ENCODE measurements at places on chromosomes 7 and 10. TPM values are rescaled to one million over a fixed set of nuclear protein-coding genes. Genes with fewer than 3 reads are reported as not detected.

DNA sequence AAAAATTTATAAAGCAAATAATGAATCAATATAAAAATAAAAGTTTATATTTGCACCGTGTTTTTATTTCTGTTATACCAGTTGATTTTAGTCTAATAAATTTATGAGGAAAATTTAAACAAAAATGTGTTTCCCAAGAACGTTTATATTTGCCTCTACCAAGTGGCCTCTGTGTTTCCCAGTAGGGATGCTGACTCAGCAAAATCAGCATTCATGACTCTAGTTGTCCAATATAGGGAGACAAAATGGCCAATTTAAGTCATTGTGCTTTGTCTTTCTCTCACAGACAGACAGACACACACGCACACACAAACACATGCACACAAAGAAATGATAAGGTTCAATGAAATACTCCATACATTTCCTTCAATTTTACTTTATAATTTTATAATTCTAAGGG is 942.5 kb upstream of the ZWINT start:
- H3K27me3 ChIP-seq = no peaks in the 10 kb centered on the region
- H3K4me1 ChIP-seq = no peaks in the 10 kb centered on the region
- H3K36me3 ChIP-seq = no peaks in the 10 kb centered on the region
- no peak for DNase-seq
- H3K27ac ChIP-seq = no peak overlapping the region
- no peak overlapping the region for H3K4me3 ChIP-seq

DNA sequence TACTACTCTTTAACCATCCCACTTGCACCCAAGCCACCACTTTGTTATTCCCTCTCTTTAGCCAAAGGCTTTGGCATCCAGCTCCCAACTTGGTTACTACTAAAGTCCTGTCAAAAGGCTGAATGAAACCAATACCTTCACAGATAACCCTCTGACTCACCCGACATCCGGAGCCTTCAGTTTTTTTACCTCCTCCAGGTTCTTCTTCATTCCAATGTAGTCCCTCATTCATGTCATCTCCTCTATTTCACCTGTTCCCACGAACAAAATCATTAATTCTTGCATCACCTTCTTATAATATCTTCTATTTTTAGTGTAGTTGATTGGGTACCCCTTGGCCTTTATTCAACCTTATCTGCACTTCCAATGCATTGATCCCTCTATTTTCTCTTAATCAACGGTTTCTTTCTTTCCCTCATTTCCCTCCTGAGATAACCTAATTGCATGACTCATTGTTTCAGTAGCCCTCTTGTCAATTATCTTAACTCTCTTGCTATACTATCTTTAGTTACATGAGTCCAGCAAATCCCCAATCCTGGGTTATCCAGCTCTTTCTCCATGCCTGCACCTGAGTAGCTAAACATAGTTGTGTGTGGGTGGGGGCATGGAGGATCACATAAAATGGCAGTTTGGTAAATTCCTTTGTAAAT is 87.2 kb upstream of the COL1A2 start:
- peaks cover 11% of the 10 kb centered on the region for H3K4me1 ChIP-seq
- H3K4me3 ChIP-seq = no peak overlapping the region
- no peaks in the 10 kb centered on the region for H3K27me3 ChIP-seq
- no peak overlapping the region for H3K27ac ChIP-seq
- DNase-seq = no peak

- no peaks in the 10 kb centered on the region for H3K27me3 ChIP-seq
- H3K4me3 ChIP-seq = no peak overlapping the region
- no peaks in the 10 kb centered on the region for H3K4me1 ChIP-seq
These were observed 85.7 kb downstream of the LRGUK start for GRCh38 chr7:134212576-134213546.

- no peaks in the 10 kb centered on the region for H3K36me3 ChIP-seq
- peak overlapping the region; percentile 99 for H3K27ac ChIP-seq
These were observed 3.4 kb upstream of the MLLT10 start for GRCh38 chr10:21530641-21531040.

DNA sequence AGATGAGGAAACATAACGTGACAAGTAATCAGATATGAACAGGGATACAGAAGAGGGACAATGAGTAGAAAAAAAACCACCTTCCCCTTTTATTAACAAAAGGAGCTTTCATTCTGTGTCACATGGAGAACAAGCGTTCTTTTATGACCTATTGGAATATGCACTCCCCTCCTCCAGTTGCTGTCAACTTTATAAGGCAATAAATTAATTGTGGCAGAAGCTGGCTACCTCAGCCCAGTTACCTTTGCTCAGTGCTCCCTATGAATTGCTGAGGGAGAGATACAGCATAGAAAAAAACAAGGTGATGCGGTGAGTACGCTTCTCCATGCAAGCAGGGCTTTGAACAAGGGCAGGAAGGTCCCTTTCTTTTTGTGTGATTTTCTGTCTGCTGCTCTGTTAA is at the start of gene MGAM2:
Gene MGAM2 (plus strand): TSS at position 220 of the 400 bp plus-strand sequence. CDS start 5,156 bp downstream, outside the sequence.
- no peak for DNase-seq
- no peaks in the 10 kb centered on the region for H3K36me3 ChIP-seq
- no peak within 1 kb of the TSS for H3K4me3 ChIP-seq
- H3K4me1 ChIP-seq = no peaks in the 10 kb centered on the region
- H3K27me3 ChIP-seq = peaks cover 4% of the 10 kb centered on the region
- no peak within 1 kb of the TSS for H3K27ac ChIP-seq

DNA sequence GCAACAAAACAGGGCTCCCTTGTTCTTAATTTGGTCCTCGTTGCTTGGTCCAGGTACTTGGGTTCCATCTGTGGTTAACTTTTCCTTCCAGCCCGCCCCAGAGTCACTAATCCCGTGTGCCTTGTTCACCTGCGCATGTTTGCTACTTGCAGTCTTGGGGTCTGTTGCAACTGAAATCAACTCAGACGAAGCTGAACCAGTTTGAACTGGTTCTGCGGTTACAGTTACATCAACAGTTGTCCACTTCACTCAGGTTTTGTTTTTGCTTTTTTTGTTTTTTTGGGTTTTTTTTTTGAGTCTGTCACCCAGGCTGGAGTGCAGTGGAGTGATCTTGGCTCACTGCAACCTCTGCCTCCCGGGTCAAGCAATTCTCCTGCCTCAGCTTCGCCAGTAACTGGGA is 34.7 kb downstream of the TRRAP start:
- no peaks in the 10 kb centered on the region for H3K27me3 ChIP-seq
- H3K4me3 ChIP-seq = no peak overlapping the region
- no peak overlapping the region for H3K27ac ChIP-seq
- no peak for DNase-seq
- H3K4me1 ChIP-seq = peaks cover 25% of the 10 kb centered on the region
- H3K36me3 ChIP-seq = peaks cover 96% of the 10 kb centered on the region

DNA sequence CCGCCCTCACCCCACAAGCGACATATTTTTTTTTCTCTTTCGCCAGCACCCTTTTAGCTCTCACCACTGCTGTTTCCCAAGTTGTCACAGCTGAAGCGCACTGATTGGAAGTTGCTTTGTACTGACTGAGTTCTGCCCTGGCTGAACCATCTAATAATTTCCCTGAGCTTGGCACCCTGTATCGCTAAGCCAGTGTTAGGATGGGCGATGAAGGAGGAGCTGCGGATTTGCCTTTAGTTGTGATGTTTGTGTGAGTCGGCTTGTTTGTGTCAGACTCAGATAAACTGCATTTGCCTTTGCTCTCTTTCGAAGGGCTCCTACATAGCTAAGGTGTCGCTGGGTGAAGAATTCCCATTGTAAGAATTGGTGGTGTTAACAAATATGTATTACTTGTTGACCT is 1.3 kb upstream of the ATXN7L1 start:
- no peak overlapping the region for H3K27ac ChIP-seq
- H3K36me3 ChIP-seq = peaks cover 7% of the 10 kb centered on the region
- no peaks in the 10 kb centered on the region for H3K27me3 ChIP-seq
- no peak for DNase-seq
- H3K4me1 ChIP-seq = peaks cover 44% of the 10 kb centered on the region
- peak overlapping the region; percentile 90 for H3K4me3 ChIP-seq

DNA sequence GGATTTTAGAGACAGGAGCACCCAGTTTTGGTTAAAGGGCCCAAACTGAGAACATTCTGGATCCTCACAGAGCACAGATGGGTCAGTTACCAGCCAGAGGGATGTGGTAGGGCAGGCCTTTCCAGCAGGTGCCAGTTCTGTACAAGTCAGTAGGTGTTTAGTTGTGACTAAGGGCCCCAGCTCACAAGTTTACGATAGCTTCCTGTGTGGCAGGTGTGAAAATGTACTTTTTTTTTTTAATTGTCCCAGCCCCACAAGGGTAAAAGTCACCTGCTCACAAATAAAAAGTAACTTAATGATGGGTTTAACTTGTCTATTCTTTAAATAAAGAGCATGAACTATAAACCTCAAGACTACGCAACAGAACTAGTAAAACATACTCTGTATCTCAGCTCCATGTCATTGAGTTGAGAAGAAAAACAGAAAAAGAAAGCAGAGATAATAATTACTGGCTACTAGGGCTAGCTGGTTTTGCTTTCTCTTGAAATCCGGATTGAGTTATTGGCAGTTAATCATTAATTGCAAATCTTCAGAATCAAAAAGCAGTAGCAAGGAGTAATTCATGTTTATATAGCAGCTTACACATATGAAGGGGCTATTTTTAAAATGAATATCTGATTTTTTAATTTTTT is 15.4 kb downstream of the NFE2L3 start:
- no peaks in the 10 kb centered on the region for H3K4me1 ChIP-seq
- no peaks in the 10 kb centered on the region for H3K27me3 ChIP-seq
- peaks cover 21% of the 10 kb centered on the region for H3K36me3 ChIP-seq

DNA sequence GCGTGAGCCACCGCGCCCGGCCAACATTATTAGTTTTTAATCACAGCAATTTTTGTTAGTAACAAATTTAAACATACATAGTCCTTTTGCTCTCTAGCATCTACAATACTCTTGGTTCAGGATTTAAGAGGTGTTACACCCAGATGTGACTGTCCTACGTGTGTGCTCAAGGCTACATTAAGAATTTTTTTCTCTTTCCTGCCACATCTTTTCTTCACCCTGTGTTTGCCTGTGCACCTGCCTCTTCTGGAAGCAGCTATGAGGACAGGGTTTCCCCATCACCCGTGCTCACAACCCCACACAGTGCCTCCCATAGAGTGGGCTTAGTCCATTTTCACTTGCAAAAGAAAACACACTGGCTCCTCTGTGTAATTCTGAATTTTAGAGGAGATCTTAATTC is 186.7 kb upstream of the KLF6 start:
- H3K4me1 ChIP-seq = no peaks in the 10 kb centered on the region
- no peak overlapping the region for H3K4me3 ChIP-seq
- no peaks in the 10 kb centered on the region for H3K36me3 ChIP-seq
- DNase-seq = no peak
- no peak overlapping the region for H3K27ac ChIP-seq

DNA sequence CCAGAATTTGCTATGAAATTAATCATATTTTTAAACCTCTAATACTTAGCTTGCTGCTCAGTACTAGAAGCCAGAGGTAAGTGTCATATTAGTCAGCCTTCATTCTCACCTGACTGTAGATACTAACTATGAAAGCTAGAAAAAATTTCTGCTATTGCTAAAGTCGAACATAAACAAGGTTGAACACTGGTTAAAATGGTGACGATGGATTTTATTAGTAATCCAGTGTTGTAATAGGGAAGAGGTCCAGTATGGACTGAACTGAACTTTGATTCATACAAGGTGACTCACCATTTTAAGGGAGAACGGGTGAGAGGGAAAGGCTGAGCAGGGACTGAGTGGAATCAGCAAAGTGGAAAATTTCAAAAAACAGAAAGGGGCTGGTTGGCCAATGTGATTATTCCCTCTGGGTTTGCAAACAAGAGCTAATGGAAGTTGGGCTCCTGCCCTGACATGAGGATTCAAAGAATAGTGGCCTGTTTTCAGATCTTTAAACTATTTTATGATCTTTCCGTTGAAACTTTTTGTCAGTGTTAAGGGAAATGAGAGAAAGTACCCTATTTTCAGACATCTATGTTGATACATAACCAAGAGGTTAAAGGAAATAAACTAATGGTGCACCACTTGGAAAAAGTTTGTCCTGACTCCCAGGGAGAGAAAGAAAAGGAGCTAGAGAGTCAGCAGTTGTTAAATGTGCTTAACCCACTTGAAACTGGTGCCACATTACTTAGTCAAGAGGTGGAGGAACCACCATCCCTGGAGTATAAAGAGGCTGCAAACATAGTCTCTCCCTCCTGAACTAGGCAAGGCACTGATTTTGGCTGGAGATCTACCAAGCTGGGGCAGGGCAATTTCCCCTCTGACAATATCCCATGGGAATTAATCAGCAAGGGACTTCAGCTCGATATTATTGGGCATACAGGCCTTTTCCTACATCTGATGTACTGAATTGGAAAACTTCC is 15.3 kb upstream of the AKR1C1 start:
- no peak overlapping the region for H3K4me3 ChIP-seq
- H3K36me3 ChIP-seq = no peaks in the 10 kb centered on the region
- peaks cover 28% of the 10 kb centered on the region for H3K4me1 ChIP-seq
- no peak for DNase-seq
- peak overlapping the region; percentile 64 for H3K27ac ChIP-seq
- H3K27me3 ChIP-seq = no peaks in the 10 kb centered on the region

GRCh38 chr10:97102441-97102840 is 83.3 kb downstream of the SLIT1 start:
- H3K27me3 ChIP-seq = no peaks in the 10 kb centered on the region
- peak; percentile 60 for DNase-seq
- no peak overlapping the region for H3K4me3 ChIP-seq
- no peaks in the 10 kb centered on the region for H3K36me3 ChIP-seq
- H3K4me1 ChIP-seq = peaks cover 43% of the 10 kb centered on the region

DNA sequence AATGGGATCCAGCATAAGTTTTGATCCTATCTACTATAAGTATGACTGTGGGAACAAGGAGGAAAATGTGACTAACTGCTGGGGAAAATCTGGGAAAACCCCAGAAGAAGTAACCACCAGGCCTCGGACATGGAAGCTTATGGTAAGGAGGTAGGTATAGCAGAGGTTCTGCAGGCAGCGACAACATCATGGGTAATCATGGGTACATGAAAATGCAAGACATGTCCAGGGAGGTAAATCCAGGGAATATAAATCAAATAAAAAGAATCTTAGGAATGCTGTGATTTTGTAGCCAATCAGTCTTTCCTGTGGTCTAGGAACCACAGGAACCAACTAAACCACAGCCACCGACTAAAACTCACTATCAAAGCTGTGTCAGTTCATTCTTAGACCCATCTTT is 168.3 kb upstream of the NPY start:
- no peak overlapping the region for H3K27ac ChIP-seq
- no peak overlapping the region for H3K4me3 ChIP-seq
- H3K27me3 ChIP-seq = peaks cover 12% of the 10 kb centered on the region
- DNase-seq = no peak
- H3K4me1 ChIP-seq = no peaks in the 10 kb centered on the region

GRCh38 chr7:12649348-12649747 is 38.1 kb upstream of the ARL4A start:
- H3K4me3 ChIP-seq = no peak overlapping the region
- DNase-seq = no peak
- no peaks in the 10 kb centered on the region for H3K36me3 ChIP-seq
- no peak overlapping the region for H3K27ac ChIP-seq
- H3K4me1 ChIP-seq = no peaks in the 10 kb centered on the region
- no peaks in the 10 kb centered on the region for H3K27me3 ChIP-seq

The ADAM22 gene
- total RNA-seq = 1.9 TPM

The ZNF775 gene
- total RNA-seq = 3.1 TPM

The SP4 gene
- total RNA-seq = 5.9 TPM

The AKR1B1 gene
- total RNA-seq = 280 TPM
